ENCODE measurements at places on chromosomes 1 and 21.

GRCh38 chr21:40641042-40641441, 205.9 kb downstream of the DSCAM start:
- no peak for DNase-seq

GRCh38 chr1:152479792-152480595, 30.6 kb upstream of the LCE5A start:
- DNase-seq = peak; percentile 55

- no peak for DNase-seq
Observed at GRCh38 chr21:39947031-39947430, 79.8 kb downstream of the PCP4 start.

GRCh38 chr1:150881331-150882070, 5.1 kb upstream of the ARNT start:
- DNase-seq = peak; percentile 55

- DNase-seq = no peak
Observed at GRCh38 chr1:54854381-54855020, 32.5 kb downstream of the DHCR24 start.

- DNase-seq = no peak
Observed at GRCh38 chr21:37982496-37983318, 66.5 kb upstream of the KCNJ6 start.
